ENCODE measurements at places on chromosomes 1 and 21. TPM values are rescaled to one million over a fixed set of nuclear protein-coding genes. Genes with fewer than 3 reads are reported as not detected.

KRTAP13-2 gene
- not detected for total RNA-seq

UBXN10 gene
- total RNA-seq, result 0.93 TPM

CLEC20A gene
- not detected for total RNA-seq

ZYG11A gene
- 0.35 TPM for total RNA-seq

HOOK1 gene
- 13.6 TPM for total RNA-seq

MYOC gene
- not detected for total RNA-seq

SIK1 gene
- total RNA-seq, result 5.1 TPM

CELA3A gene
- not detected for total RNA-seq

CLIC4 gene
- total RNA-seq, result 59.7 TPM

F5 gene
- total RNA-seq, result 37.4 TPM

S100A11 gene
- 252 TPM for total RNA-seq

HSD11B1 gene
- total RNA-seq, result 3.1 TPM

E2F2 gene
- total RNA-seq, result 19.9 TPM

CYP2J2 gene
- 0.76 TPM for total RNA-seq

SLC45A1 gene
- total RNA-seq, result 0.48 TPM

GRCh38 chr1:237891979-237892378 lies 1.3 kb upstream of the ZP4 start:
- no peak for DNase-seq

GRCh38 chr1:41855713-41856112 lies 63.0 kb downstream of the HIVEP3 start:
- no peak for DNase-seq

DNA sequence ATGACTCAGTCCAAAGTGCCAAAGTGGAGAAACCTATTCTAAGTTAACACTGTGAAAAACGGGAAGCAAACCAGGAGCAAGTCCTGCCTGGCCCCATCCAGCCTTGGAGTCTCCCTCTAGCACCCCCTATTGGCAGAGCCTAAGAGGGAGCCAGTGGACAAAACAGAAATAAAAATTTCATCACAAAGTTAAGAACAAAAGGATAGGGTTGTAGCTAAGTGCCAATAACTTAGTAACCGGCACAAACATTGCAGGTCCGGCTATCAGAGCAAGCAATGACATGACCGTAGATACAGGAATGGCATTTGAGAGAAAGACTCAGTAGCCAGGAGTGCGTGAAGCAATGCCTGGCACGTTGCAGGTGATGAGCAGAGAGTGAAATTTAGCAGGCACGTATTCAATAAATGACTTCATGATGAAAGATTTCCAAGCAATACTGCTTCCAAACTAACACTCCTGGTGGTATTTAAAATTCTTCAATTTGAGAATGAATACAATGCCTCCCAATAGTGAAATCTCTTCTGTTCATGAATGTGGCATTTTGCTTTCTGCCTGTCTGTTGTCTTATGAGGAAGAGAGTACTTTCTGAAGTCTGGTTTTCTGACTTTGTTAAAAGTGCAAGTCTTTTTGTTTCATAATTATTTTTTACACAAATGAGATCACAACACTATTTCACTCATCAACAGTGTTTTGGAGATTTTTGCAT lies 391.0 kb downstream of the OMA1 start:
- no peak for DNase-seq

- DNase-seq, result peak; percentile 87
These were observed at the start of gene HENMT1 for GRCh38 chr1:108661030-108661609. TSS of gene HENMT1 (minus strand) at chr1:108661093. CDS start at chr1:108659884, 1,209 bp downstream.

GRCh38 chr1:118982266-118982665 lies 5.9 kb downstream of the TBX15 start:
- DNase-seq, result no peak

GRCh38 chr1:101476541-101476940 lies 239.7 kb downstream of the S1PR1 start:
- no peak for DNase-seq

- no peak for DNase-seq
These were observed 15.8 kb downstream of the ARPC5 start for GRCh38 chr1:183619781-183620180.

DNA sequence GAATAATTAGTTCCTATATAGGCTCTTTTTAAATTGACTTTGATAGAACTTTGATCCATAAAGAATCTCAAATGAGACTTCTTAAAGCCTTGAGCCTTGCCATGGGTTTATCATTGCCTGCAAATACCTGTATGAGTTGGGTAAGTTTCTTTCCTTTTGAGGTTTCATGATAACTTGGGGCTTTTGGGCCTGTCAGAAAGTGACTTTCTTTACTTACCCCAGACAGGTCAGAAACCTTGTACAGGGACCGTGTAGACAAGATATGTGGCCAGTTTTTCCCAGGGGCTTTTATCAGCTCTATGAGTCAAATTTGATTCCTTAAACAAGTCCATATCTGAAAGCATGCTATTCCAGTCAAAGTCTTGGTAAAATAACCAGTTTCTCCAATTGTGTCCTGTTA lies 17.3 kb downstream of the KCTD3 start:
- DNase-seq, result no peak

GRCh38 chr1:199612976-199613774 lies 414.3 kb upstream of the NR5A2 start:
- no peak for DNase-seq

DNA sequence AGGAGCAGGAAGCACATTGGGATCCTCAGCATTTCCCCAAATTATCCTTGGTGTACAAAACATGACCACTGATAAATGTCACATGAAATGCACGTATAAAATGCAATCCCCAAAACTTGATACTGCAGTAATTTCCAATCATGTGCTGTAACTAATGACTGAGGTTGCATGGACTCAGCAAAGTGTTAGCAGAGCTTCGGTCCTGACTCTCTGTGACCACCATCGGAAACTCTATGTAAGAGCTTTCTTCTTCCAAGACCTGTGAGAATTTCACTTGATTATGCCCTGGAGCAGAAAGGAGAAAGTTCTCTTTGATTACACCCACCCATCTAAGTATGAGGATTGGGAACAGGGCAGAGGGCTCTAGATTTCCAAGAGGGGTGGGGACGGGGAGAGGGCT lies 908 bp downstream of the CD53 start:
- DNase-seq, result peak; percentile 28

GRCh38 chr1:245622332-245623014 lies 467.7 kb downstream of the KIF26B start:
- DNase-seq, result no peak

GRCh38 chr1:27117733-27118439 lies 37.0 kb downstream of the SLC9A1 start:
- no peak for DNase-seq

DNA sequence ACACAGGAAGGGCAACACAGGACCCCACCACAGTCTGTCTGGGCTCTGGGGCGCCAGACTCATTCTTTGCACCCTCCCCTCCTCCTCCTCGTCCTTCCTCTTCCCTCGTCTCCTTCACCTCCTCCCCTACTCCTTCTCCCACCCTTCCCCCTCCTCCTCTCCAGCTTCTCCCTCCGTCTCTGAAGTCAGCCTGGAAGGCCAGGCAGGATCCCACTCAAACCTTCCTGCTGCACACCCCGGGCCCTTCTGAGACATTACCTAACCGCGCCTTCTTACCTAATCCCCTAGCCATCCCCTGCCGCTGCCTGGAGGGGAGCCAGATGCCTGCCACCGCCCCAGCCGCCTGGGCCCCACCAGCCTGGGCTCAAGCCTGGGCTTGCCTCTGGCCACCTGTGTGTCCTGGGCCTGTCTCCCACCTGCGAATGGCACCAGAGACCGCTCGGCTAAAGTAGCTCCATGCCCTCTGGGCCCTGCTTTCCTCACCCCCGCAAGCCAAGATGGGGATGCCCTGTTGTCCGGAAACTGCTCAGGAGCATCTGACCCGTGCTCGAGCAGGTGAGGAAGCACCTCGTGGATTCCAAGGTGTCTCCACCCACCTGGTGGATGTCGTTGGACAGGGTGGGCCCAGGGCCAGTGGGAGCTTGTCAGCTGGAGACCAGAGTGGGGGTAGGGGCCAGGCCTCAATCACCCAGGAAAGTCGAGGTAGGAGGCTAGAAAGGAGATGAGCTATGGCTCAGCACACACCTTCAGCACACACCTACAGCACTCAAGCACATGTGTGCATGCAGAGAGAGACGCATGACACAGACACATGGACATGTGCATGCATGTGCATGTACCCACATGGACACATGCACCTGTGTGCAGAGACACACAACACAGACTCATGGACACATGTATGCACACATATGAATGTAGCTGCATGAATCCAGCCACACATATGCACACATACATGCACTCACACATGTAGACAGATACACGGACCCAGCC lies 31.9 kb downstream of the WNT9A start:
- DNase-seq, result no peak

GRCh38 chr1:18175051-18175450 lies 67.5 kb downstream of the IGSF21 start:
- DNase-seq, result no peak

- peak; percentile 42 for DNase-seq
These were observed 841 bp downstream of the SNX27 start for GRCh38 chr1:151612501-151613281.

- peak; percentile 11 for DNase-seq
These were observed 90.1 kb upstream of the IRF2BP2 start for GRCh38 chr1:234699795-234700665.

GRCh38 chr1:55052221-55053142 lies 13.1 kb downstream of the PCSK9 start:
- no peak for DNase-seq

GRCh38 chr1:47469910-47470309 lies 32.1 kb downstream of the FOXD2 start:
- no peak for DNase-seq

DNA sequence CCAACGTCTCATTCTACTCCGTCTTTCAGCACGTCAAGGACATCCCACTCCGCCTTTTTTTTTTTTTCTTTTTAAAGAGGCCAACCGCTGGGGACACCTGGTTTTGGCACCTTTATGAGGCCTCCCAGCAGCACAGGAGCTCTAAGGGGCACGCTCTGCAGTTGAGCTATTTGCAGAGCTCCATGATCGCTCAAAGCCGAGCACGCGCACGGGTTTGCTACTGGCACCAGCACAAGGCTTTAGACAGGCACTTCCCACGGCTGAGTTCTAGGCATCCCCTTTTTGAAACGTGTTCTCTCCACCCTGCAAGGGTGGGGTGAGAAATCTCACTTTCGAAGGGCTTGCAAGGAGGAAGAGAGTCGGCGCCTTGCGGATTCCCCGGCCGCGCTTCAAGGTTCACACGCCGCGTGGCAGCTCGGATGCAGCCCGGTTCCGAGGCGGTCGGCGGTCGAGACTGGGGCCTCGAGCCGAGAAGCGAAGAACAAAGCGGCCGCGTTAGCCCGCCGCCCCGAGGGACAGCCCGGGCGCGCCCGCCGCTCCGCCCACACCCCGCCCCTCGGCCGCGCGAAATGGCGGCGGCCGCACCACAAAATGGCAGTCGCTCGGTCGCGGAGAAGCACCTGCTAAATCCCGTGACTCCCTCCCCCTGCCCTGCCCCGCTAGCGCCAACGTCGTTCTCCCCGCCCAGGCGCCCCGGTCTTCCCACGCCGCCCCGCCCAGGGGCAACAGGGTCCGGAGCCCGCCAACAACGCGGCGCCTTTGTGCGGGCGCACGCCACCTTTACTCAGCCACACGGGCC lies 12.9 kb upstream of the SPEN start:
- DNase-seq, result peak; percentile 96

DNA sequence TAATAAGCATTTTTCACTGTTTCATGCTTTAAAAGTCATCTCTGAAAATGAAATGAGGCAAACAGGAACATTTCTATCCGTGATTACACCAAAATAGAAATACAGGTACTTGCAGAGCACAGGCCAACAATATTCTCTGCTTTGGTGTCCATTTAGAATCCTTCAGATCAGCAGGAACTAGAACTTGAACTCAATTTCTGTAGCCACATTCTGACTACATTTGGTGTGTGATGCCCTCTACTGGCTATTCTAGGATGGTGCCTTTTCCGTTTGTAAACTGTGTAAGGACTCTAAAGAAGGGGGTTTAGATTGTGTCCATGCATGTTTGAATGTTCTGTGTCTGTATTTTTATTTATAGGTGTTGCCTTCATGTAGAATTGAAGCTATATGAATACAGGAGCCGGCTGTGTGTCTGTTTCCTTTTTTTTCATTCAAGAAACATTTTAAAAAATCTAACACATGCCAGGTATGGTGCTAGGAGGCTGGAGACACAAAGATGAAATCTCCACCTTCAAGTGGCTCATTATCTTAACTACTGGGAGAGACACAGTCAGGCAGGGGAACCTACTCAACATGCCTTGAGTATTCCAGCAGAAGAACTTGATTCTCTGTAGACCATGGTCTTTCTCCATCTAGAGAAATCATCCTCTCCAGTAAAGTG lies 7.6 kb upstream of the ZNF326 start:
- DNase-seq, result peak; percentile 59

- DNase-seq, result no peak
These were observed 61.4 kb upstream of the DIRAS3 start for GRCh38 chr1:68111519-68112436.

GRCh38 chr1:245412306-245412705 lies 257.5 kb downstream of the KIF26B start:
- DNase-seq, result no peak

GRCh38 chr1:41005876-41006275 lies 15.6 kb downstream of the SLFNL1 start:
- DNase-seq, result no peak

GRCh38 chr1:41045740-41046139 lies 24.2 kb upstream of the SLFNL1 start:
- DNase-seq, result no peak

- DNase-seq, result peak; percentile 19
These were observed 144.9 kb upstream of the HP1BP3 start for GRCh38 chr1:20931930-20932436.

DNA sequence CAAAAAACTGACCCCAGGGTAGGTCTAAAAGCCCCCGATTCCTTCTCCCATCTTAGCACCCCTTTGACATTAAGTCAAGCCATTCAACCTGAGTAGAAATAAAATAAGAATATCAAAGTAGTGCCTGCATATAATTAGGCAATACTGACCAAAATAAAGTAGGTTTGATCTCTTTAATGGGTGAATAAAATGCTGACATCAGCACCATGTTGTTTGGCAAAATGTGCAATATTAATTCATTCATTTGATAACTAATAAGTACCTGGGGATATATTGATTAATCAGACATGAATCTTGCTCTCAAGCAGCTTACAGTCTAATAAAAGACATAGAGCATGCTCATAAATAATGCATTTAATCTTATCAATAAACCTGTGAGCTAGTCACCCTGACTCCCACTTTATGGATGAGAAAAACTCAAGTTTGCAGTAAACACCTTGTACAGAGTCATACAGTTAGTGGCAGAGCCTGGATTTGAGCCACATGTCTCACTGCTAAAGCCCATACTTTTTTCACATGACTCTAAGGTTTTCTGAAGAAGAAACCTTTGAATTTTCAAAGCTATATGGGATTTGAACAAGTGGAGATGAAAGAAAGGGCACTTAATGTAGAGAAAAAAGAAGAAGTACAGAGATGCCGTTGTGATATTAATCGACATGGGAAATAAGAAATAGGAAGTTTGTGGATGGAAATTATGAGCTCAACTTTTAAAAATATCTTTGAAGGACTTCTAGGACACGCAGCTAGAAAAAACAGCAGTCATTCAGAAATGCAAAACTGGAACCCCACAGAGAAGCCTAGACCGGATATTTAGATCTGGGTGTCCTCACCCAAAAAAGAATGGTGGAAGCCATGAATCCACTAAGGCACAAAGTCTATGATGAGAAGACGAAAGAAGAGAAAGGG lies 183.9 kb downstream of the TOMM20 start:
- no peak for DNase-seq
